Central memory CD8-positive, alpha-beta T cell (primary cell): ENCODE measurements at places on chromosomes 1 and 21.

DNA sequence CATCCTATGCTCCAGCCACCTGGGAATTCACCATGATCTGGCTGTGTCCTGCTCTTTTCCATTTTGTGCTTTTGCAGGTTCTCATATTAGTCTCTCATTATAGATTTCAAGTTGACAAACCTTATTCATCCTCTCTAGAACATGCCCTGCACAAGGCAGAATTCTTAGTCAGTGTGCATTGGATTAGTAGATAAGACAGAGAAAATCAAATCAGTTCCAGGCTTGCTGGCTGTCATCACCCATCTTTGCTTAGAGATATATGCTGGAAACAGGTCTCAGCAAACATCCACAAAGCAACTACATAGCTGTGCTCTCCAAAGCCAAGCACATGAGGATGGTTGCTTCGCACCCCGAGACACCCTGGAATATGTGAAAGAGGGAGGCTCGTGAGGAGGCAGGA is 24.8 kb downstream of the TSPAN2 start:
- no peak for DNase-seq

- DNase-seq, result no peak
These were observed 85.7 kb downstream of the NENF start for GRCh38 chr1:212518188-212519054.

DNA sequence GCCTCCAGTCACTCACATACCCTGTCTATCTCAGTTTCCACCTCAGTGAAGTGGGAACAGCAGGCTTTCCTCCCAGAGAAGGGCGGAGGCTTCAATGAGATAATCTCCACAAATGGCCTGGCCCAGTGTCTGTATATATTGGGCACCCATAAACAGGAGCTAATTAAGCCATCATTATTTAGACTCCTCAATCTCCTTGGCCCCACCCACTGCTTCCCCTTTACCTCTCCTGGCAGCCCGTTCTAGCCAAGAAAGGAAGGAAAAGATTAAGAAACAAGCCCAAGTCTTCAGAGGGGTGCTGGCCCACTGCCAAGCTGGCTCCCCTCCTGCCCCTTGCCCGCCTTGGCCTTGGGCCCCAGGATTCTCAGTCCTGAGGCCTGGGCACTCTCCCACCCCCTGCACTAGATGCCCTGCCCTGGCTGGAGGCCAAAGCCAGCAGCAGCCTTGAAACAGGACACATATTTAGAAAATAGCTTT is 15.9 kb upstream of the EPB41 start:
- no peak for DNase-seq

GRCh38 chr1:155850345-155850744 is 6.7 kb downstream of the GON4L start:
- DNase-seq, result no peak

DNA sequence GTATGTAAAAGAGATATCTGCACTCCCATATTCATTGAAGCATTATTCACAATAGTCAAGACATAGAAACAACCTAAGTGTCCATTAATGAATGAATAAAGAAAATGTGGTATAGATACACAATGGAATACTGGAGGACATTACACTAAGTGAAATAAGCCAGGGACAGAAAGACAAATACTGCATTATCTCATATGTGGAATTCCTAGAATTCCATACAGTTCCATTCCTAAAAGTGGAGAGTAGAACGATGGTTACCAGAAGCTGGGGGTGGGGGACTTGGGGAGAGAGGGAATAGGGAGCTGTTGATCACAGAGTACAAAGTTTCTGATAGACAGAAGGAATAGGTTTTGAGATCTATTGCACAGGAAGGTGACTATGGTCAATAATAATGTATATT is 7.4 kb downstream of the TMED5 start:
- no peak for DNase-seq

DNA sequence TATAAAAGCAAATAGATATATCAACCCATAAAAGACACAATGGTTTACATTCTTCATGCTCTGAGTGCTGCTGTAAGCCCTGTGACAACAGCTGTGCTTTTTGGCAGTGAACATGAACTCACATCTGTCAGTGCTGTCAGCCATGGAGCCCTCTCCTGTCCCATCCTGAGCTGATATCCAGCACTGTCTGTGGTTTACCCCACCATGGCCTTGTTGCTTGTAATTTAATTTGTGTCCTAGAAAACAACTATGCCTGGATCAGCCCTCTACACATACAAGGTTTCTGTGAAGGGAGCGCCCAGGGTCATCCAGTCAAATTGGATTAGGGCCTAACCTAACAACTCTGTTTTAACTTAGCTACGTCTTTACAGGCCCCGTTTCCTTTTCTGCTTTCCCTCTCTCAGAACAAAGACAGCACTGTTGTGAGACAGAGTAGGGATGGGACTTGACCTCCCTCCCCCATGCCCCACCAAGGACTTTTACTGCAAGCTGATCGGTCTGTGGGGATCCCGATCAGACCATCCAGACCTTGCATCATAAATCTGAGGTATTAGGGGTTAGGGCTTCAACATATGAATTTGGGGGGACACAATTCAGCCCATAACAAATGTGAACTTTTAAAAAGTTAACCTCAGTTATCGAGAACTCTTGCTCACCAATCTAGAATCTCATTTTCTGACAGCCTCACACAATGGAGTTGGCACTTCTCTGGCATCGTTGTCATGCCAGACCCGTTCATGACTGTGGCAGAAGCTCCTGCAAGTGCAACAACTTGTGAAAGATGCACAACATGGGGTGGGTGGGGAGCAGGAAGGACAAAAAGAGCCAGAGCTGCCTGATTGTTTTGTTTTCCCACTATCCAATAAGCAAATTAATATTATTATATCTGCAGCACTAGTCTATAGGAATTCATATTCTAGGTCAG is 16.4 kb upstream of the SLC44A3 start:
- no peak for DNase-seq

GRCh38 chr1:20353836-20354235 is 63.2 kb downstream of the VWA5B1 start:
- DNase-seq, result no peak

DNA sequence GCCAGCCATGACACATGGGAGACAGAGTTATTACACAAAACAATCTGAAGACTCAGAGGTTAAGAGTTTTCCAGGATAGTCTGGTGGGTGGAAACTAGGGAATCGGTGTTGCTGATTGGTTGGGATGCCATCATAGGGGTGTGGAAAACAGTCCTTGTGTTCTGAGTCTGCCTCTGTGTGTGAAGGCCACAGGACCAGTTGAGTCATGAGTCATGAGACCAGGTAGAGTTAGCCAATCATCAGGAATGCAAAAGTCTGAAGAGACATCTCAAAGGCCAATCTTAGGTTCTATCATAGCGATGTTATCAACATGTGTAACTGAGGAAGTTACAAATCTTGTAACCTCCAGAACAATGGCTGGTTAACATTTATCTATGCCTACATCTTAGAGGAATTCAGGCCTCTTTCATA is 49.7 kb upstream of the NEK7 start:
- no peak for DNase-seq

DNA sequence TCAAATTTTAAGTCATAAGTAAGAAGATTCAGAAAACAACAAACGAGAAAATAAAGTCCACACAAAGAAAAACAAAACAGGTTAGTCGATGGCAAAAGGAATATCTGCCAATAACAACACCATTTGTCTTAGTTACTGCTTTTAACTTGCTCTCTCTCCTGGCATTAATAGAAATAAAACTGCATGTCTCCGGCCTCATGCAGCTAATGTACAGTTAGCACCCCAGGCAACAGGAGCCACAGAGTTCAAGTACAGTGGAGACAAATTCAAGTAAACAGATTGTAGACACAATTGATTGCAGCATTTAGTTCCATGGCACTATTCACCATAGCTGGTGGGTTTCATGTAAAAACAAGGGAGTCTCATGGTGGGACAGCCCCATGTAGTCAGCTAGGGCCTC is 33.5 kb downstream of the SUSD4 start:
- DNase-seq, result no peak

GRCh38 chr1:76425201-76426145 is 350.9 kb downstream of the ST6GALNAC3 start:
- no peak for DNase-seq

GRCh38 chr1:209420276-209420675 is 163.2 kb upstream of the CAMK1G start:
- DNase-seq, result no peak

- DNase-seq, result no peak
These were observed 6.9 kb upstream of the SLC35F3 start for GRCh38 chr1:233897325-233898162.

DNA sequence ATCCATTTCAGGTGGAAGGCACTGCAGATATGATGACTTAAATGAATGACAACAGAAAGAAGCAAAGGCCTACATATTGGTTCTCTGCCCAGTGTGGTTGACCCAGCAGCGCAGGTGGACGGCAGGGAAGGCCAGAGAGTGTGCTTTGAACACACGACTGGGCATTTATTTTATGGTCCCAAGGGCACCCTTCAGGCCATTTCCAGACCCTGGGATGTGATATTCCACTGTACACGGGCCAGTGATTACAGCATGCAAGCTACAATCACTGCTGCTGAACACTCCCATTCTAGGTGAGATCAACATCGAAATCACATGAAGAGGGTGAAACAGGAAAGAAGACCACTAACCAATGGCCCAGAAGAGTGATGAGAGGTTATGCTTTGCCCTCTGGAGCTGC is 33.8 kb downstream of the PCNX2 start:
- no peak for DNase-seq

DNA sequence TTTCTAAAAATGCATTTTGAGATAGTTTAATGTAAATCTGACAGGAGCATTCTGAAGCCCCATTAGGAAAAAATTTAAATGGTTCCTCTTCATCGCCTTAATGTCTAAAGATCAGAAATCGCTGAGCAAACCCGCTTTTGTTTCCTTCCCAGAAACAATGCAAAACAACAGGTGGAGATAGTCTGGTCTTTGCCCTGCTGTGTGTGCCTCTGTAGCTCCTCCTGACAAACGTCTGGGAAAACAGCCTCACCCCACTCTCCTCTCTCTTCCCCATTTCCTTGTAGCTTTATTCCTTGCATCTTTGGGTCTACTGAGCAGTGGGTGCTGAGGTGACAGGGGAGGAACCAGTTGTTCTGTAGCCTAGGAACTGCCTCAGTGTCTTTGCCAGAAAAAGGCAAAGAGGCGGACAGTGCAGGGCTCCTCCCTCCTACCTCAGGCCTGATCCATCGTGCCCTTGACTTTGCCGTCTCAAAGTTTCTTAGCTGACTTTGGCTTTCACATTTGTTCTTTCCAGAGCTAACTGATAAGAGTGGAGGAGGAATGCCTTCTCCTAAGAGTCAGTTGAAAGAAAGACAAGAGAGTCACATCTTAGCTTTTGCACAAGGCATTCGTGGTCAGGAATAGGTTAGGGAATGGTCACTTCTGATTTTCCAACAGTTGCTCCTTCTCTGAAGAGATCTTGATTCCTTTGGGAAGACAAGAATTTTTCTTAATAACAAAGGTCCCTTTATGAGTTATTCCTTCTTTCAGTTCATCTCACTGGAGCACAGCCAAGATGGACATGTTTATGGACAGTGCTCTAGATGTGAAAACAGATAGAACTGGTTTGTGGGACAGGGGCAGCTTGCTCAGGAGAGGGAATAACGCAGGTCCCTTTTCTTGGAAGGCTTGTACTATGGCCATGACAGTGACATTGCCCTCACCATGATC is 24.9 kb downstream of the SYT11 start:
- DNase-seq, result no peak

DNA sequence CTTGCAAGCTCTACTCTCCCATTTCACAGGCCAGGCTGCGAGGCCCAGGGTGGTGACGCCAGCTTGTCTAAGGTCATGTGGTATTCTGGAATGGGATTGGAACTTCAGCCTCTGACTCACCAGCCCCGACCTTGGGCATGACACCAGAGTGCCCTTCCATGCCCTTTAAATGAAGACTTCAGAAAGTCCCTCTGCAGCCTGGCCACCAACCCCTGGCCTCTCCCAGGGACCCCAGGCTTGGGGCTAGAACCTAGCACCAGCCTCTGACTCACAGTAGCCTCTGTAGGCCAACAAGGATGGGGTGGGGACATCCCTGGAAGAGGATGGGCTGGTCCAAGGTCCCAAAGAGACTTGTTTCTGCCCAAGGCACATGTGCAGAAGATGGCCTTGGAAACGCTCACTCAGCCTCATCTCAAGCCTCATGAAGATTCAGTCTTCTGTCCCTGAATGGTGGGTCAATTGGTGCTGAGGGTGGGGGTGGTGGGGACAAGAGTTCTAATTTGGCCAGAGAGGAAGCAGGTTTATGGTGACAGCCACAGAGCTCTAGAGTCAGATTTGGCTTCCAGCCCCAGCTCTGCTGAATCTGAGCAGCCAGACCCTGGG is 36.1 kb upstream of the RUNX3 start:
- DNase-seq, result no peak

GRCh38 chr1:108125312-108126138 is 74.6 kb downstream of the SLC25A24 start:
- peak; percentile 44 for DNase-seq

GRCh38 chr1:70401974-70402373 is 9.1 kb upstream of the CTH start:
- DNase-seq, result no peak

- no peak for DNase-seq
These were observed 361.2 kb downstream of the PRDM2 start for GRCh38 chr1:14061204-14061603.

DNA sequence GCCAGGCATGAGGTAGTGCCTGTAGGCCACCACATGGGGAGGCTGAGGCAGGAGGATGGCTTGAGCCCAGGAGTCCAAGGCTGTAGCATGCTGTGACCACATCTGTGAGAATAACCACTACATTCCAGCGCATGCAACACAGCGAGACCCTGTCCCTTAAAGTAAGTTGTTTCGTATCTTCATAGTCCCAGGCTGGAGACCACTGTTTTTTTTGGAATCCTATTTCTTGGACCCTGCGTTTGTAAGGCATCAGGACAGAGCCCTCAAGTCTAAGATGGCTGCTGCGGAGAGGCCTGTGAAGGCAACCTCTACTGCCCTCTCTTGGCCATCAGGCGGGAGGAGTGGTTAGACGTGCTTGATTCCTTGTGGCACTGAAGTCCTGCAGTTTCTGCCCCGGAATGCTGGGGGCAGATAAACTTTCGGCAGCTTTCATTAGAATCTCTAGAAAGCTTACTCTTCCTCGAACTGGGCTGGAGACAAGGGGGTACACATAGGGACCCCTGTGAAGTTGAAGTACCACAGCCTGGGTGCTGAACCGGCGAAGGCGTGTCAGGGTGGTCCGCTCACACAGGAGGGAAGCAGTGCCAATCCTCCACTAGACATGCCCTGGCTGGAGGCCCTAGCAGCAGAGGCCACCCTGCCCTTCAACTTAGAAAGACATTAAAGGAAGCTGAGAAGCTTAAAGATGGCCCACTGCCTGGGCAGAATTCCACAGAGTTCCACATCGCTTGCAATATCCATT is 36.6 kb downstream of the RABIF start:
- no peak for DNase-seq

GRCh38 chr1:108560189-108560873 is 431 bp downstream of the EEIG2 start:
- DNase-seq, result no peak

- DNase-seq, result no peak
These were observed 21.6 kb downstream of the DRAXIN start for GRCh38 chr1:11713095-11713494.

GRCh38 chr21:35377505-35378090 is 328.5 kb upstream of the RUNX1 start:
- no peak for DNase-seq

DNA sequence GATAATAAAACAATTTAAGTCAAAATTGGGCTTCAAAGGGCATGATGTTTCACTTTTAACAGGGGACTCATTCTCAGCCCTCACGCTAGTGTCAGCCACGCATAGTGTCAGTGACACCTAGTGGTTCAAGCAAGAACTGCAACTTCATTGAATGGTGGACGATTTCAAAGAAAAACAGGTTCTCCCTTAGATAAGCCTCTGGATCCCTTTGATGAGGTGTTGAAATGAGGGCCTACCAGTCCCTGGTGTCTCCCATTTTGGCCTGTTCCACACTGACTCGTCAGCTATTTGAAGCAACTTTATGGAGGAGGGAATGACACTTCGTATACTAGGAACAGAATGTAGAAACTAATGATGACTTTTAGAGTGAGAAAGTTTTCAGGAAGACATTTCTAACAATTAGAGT is 56.2 kb downstream of the FCRL5 start:
- no peak for DNase-seq
